HTR-8/SVneo (cell line): ENCODE measurements at places on chromosomes 12 and 14.

GRCh38 chr14:102708494-102708893 is 68.8 kb upstream of the TRAF3 start:
- no peak for DNase-seq

DNA sequence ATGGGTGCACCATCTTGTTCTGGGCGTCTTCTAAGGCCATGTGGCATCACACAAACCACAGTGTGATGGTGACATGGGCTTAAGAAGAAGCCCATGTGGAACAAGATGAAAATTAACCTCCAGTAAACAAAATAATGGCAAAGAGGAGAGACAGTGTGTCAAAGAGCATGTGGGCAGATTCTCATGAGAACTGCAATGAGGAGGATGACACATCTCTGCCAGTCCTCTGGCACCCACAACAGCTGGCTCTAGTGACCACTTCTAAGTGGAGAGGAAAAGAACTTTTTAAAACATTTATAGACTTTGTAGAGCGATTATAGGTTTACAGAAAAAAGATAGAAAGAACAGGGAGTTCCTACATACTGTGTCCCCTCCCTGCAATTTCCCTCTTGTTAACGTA is 401.4 kb downstream of the ATP23 start:
- DNase-seq = no peak

GRCh38 chr12:7303230-7303629 is 642 bp upstream of the ACSM4 start:
- DNase-seq = no peak

DNA sequence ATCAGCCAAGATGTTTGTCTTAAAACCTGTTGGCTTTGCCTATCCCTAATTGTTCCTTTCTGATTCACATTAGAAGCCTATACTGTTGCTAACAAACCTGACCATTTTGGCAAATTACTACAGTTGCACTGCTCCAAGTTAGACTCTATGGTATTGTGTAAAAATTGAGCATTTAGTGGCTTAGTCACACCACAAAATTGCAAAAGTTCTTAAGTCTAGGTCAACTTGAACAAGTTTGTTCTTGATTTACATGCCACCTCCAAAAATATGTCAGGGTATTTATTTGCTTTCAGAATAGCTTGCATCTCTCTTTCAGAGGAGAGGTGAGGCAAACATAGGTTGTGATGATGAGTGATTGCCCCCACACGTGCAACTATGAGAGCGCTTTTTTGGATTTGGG is 27.0 kb upstream of the PTHLH start:
- DNase-seq = no peak

- no peak for DNase-seq
Measured at GRCh38 chr12:79367032-79367589, 323.7 kb downstream of the PAWR start.

- DNase-seq = no peak
Measured at GRCh38 chr14:63435838-63436237, 107.3 kb downstream of the PPP2R5E start.

DNA sequence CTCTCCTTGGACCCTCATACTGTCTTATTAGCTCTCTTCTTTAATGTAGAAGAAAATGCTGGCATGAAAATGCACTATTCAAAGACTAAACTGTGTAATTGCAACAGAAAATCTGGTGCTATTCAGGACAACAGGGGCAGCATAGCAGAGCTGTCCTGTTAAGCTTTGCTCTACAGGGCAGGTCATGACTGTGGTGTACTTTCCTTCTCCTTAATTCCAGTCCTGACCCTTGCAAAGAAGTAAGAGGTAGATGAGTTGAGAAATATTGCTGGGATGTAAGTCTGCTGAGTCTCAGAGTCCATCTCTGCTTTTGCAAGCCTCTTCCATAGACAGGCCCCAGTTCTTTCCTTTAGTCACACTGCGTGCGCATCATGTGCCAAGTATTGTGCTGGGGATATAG is 52.6 kb upstream of the STK38L start:
- no peak for DNase-seq

DNA sequence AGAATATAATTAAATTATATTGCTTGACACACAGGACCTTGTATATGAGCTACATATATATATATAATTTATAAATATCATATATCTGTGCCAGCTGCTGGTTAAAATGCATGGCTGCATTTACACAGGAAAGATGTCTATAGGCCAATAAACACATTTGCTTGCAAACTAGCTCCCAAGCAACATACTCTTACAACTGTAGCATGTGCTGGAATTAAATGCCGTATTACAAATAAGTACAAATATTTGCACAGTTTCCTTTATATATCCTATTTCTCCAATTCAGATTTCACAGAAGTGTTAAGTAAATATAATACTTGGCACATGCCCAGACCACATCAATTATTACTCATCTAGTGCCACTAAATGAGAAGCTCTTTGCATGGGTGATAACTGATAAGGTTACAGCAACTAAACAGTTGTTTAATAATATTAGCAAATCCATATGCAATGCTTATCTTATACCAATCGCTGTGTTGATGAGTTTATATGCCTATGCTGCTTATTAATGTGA is 66.7 kb upstream of the E2F7 start:
- no peak for DNase-seq

- no peak for DNase-seq
Measured at GRCh38 chr14:55754471-55754870, 174.5 kb downstream of the KTN1 start.
